Endodermal cell (in vitro differentiated cells): ENCODE measurements at places on chromosomes 12 and 14. TPM values are rescaled to one million over a fixed set of nuclear protein-coding genes. Genes with fewer than 3 reads are reported as not detected.

The NGB gene
- total RNA-seq, result not detected in 3 replicates

The BIN2 gene
- not detected in 2 replicates for total RNA-seq

The KLHL33 gene
- 0.09 TPM in 2 replicates for total RNA-seq

The DRAM1 gene
- total RNA-seq, result 0.59 to 1.1 TPM (median 0.91 TPM) in 3 replicates

The RPGRIP1 gene
- total RNA-seq, result 0.25 and 0.29 TPM in 2 replicates

The HAL gene
- 0.31 TPM in 1 of 2 replicates, not detected in the other for total RNA-seq

The LRTM2 gene
- 0.21 to 0.40 TPM (median 0.29 TPM) in 3 replicates for total RNA-seq

The TMEM229B gene
- 0.90 and 1.1 TPM in 2 replicates for total RNA-seq

The CCDC198 gene
- total RNA-seq, result not detected in 2 replicates

The FGD6 gene
- total RNA-seq, result 85.0 and 95.3 TPM in 2 replicates

The SIX6 gene
- total RNA-seq, result not detected in 2 replicates

The KLRC3 gene
- not detected in 2 replicates for total RNA-seq

The PLEKHD1 gene
- 0.11 and 0.16 TPM in 2 replicates for total RNA-seq

The RD3L gene
- total RNA-seq, result not detected in 3 replicates

The NPAS3 gene
- 1.2 to 1.6 TPM (median 1.4 TPM) in 3 replicates for total RNA-seq

The SLC2A14 gene
- total RNA-seq, result 63.0 and 70.9 TPM in 2 replicates

The RNASE7 gene
- total RNA-seq, result not detected in 3 replicates

The CRACR2A gene
- 4.0 and 4.7 TPM in 2 replicates for total RNA-seq

The BAZ2A gene
- total RNA-seq, result 123 and 137 TPM in 2 replicates

The ZNF84 gene
- total RNA-seq, result 44.1 to 53.2 TPM (median 52.6 TPM) in 3 replicates

The ITFG2 gene
- 51.9 and 59.5 TPM in 2 replicates for total RNA-seq

The RFX4 gene
- total RNA-seq, result 0.29 and 0.86 TPM in 2 replicates

The NDUFB1 gene
- 122 and 141 TPM in 2 replicates for total RNA-seq

The MYH6 gene
- not detected in 3 replicates for total RNA-seq

The TMEM132C gene
- 0.26 and 0.32 TPM in 2 replicates for total RNA-seq

The RDH11 gene
- 75.0 to 101 TPM (median 81.4 TPM) in 3 replicates for total RNA-seq

The SLC41A2 gene
- 2.2 and 2.3 TPM in 2 replicates for total RNA-seq

The TCL1B gene
- 0.93 and 0.95 TPM in 2 replicates for total RNA-seq

The BDKRB1 gene
- not detected in 3 replicates for total RNA-seq

The CSRP2 gene
- total RNA-seq, result 74.7 and 78.4 TPM in 2 replicates

The GYS2 gene
- not detected in 2 replicates for total RNA-seq

The CDKN1B gene
- total RNA-seq, result 63.9 and 68.1 TPM in 2 replicates

The CAPZA3 gene
- total RNA-seq, result not detected in 3 replicates

The KRT72 gene
- total RNA-seq, result not detected in 3 replicates

The LPCAT3 gene
- 79.0 and 86.7 TPM in 2 replicates for total RNA-seq

The PPP1R3E gene
- 3.9 and 5.7 TPM in 2 replicates for total RNA-seq

The RNF212B gene
- 1.7 TPM in 1 of 3 replicates, not detected in the others for total RNA-seq

The RAD9B gene
- total RNA-seq, result 0.23 to 0.36 TPM (median 0.29 TPM) in 3 replicates

The KRT2 gene
- total RNA-seq, result not detected in 2 replicates

The HCAR1 gene
- total RNA-seq, result 0.04 and 0.18 TPM in 2 replicates

The ABCC9 gene
- 0.07 TPM in 1 of 2 replicates, not detected in the other for total RNA-seq

The KLRG1 gene
- total RNA-seq, result 0.89 to 3.1 TPM (median 1.7 TPM) in 3 replicates

The SMCO2 gene
- total RNA-seq, result 1.0 TPM in 1 of 2 replicates, not detected in the other

The SERPINA12 gene
- not detected in 3 replicates for total RNA-seq

The PLEKHG7 gene
- not detected in 3 replicates for total RNA-seq

The NXPH4 gene
- 1.1 and 1.3 TPM in 2 replicates for total RNA-seq
